ENCODE measurements at places on chromosomes 1 and 21. TPM values are rescaled to one million over a fixed set of nuclear protein-coding genes. Genes with fewer than 3 reads are reported as not detected.
A peak's percentile ranks its signal among the peaks of the same experiment; 100 is the strongest.

DNA sequence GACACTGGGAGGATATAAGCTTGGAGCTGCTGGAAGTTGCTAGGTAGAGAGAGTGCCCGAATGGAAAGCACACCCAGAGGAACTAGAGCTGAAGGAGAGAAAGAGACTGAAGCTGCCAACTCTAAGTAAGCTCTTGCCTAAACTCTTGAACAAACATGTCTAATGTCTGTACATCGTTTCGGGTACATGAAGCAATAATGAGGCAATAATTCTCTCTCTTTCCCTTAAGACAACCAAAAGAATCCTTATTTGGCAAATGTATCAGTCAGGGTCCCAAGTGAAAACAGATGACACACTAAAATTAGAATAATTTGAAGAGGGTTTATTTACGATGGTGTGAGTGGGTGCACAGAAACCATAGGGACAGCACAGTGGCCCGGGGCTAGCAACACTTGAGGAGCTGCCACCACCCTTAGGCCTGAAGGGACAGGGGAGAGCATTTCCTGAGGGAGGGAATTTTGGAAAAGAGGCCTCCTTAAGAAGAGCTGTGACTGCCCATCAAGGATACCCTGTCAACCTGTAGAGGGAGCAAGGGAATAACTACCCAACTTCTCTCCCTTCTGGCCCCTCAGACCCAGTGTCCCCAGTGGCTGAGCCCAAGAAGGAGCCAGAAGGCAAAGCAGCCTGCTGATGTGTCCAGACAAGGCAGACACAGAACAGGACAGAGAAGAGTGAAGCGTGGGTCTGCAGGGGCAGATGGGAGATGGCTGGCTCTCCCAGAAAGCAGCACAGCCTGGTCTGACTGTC is 36.1 kb upstream of the KHDRBS1 start:
- peak; percentile 39 for DNase-seq

- DNase-seq: no peak
Observed at GRCh38 chr1:10673109-10673711, 123.2 kb downstream of the CASZ1 start.

DNA sequence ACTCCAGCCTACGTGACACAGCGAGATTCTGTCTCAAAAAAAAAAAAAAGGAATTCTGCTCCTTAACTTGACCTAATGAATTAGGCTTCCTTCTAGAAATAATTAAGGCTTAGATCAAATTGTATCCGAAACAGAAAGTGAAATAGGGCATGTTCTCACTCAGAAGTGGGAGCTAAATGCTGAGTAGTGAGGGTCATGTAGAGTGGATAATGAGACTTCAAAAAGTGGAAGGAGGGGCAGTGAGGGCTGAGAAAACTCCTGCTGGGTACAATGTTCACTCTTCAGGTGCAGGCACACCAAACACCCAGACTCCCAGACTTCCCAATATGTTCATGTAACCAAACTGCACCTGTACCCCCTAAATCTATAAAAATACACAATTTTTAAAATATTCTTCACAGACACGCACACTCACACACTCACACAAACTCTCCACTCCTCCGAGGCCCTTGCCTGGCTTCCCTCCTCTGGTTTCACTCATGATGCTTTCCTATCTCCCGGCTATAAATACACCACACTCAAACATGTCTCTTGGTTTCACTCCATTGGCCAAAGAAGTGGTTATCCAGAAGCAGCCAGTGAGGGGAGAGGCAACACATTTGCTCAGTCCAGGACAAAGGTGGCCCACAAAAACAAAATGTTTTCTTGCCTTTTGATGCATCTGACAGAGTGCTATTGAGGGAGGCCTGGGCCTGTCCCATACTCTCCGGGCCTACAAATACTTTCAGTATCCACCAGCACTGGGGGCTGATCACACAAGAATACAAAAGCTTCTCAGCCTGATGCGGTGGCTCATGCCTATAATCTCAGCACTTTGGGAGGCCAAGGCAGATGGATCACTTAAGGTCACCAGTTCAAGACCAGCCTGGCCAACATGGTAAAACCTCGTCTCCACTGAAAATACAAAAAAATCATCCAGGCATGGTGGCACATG is 249.2 kb downstream of the TOMM20 start:
- no peak for DNase-seq

NTMT2 gene
- not detected for polyA plus RNA-seq
